HL-60 (cell line): ENCODE measurements at places on chromosomes 4 and X.
A peak's percentile ranks its signal among the peaks of the same experiment; 100 is the strongest.

DNA sequence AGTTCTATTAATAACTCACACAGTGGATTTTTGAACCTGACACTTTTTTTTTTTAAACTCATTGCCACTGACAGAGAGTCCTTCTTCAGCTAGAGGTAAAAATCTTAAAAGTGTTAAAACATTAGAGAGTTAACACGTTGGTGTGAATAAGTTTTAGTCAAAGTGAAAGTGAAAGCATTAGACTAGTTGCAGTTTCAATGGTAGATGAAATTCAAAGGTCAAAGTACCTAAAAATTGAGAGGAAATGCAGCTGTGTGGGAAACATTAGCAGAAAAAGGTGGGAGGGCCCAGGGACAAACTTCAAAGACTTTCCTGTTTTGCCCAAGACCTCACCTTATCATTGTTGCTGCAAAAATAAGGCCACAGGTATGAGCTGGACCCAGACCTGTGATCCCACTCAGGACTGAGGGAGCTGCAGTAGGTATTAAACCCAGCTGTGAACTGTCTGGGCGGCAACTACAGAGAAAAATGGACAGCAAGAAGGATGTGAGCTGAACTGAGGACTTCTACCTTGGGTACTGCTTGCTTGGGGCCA, 17.6 kb upstream of the GABRA4 start:
- DNase-seq, result no peak

DNA sequence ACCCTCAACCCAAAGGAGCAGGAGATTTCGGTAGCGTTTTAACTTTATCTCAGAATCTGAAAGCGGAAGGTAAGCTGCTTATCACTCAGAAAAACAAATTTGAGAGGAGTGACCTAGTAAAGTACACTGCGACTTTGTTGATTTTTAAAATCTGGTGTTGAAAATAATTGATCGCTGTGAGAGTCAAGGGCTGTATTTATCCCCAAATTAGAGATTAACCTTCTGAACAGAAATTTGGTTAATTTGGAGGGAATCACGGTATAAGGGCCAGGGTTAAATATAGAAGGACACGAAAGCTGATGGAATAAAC, 212 bp downstream of the CLCN4 start:
- no peak for DNase-seq

DNA sequence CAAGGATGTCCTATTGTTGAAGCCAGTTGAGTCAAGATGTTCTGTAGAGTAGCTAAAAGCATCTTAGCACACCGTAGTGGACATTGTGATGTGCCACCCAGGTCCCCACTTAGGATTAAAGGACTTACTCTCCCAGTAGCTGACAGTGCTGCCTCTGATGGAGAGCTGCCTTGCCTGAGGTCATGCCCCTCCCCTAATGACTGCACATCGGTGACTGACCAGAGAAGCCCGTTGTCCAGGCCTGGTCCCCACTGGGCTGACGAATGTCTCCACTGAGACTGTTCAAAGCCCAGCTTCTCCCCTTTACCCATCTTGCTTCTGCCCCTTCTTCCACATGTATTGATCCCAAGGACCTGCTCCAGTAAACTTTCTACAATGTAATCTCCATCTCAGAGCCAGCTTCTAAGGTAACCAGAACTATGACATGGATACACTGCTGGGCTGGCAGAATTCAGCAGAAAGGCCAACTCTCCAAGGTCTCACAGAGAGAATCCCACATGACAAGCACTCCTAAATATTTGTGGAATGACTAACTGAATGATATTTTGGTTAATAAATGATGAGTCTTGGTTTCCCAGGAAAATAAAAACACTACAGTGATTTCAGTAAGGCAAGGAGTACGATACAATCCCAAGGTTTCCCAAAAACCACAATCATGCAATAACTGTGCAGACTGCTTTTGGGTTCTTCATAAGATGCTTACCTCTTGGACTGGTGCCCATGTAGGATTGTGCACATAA, 82.4 kb upstream of the TMEM150C start:
- DNase-seq, result no peak

DNA sequence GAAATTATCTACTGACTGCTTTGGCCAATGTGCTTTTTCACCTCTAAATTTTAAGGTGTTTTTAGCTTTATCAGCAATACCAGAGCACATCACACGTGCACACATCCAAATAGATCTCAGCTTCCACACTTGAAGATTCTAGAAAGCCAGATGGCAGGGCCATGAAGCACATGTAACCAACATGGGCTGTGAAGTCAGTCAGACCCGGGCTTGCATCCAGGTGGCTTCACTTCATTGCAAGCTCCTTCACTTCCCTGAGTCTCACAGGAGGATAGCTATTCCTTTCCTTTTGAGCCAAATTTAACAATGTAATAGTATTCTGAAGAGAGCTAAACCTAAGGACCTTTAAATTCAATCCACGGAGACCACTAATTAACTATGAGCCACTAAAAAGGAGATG, 86.5 kb downstream of the SH3RF1 start:
- no peak for DNase-seq

GRCh38 chr4:77481856-77482255, 123.8 kb upstream of the CXCL13 start:
- no peak for DNase-seq

GRCh38 chr4:69493515-69493914, 2.2 kb downstream of the UGT2B4 start:
- DNase-seq, result no peak

DNA sequence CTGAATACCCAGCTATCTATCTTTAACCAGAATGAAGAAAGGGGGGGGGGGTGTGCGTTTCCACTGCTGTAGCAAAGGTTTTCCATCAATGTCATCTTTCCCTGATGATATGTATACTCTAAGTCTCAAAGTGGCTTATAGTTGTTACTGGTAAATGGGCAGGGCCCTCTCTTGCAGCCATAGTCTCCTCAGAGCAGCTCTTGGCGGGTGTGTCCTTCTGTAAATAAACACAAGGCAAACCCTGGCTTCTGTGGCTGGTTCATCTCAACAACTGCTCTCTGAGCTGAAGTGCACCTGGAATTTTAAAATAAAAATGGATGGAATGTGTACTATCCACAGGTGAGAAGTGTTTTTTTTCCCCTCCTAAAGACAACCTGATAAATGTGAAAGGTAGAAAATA, 57.5 kb upstream of the SCML1 start:
- DNase-seq, result no peak

- DNase-seq, result no peak
Observed at GRCh38 chr4:26938516-26938915, 77.9 kb downstream of the STIM2 start.

DNA sequence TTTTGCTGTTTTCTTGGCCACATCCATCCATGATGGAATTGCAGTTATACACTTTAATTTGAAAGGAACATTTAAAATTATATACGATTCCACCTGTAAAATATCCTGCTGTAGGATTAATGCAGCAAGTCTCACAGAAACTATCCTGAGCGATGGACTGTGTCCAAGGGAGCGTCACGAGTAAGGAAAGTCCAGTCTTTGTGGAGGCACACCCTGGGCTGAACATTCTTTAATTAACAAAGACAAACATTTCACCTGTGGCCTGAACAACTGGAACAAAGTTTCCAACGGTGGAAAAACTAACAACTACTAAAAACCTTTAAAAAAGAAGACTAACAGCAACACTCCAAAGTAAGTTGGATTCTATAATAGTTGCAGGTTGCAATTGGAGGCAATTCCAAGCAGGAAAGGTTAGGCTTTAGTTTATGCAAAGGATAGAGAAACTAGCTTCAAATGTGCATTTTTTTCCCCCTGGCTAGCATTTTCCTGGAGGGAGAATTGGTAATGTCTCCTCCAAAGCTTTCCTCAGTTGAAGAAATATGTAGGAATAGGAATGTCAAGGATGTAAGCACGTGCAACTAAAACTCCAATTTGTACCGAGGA, 11.0 kb downstream of the EREG start:
- no peak for DNase-seq

GRCh38 chr4:110268352-110268751, 69.9 kb upstream of the ELOVL6 start:
- no peak for DNase-seq

GRCh38 chr4:175776217-175776616, 35.8 kb downstream of the GPM6A start:
- no peak for DNase-seq

DNA sequence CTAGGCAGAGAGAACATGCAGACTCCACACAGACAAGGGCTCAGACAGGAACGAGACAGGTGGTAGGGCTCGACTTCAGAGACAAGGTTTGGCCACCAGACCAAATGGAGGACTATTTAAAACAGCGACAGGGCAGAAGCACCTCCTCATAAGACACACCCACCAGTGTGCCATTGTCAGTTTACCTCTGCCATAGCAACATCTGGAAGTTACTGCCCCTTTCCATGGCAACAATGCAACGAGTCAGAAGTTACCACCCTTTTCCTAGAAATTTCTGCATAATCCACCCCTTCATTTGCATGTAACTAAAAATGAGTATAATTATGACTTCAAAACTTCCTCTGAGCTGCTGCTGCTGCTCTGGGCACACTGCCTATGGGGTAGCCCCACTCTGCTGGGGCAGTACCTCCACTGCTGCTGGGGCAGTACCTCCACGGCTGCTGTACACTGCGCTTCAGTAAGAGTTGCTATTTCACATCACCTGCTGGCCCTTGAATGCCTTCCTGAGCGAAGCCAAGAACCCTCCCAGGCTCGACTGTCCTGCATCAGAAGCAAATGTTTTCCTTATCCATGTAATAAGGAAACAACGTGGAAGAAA, 2222.3 kb upstream of the AGA start:
- DNase-seq, result no peak

- DNase-seq, result no peak
Observed at GRCh38 chrX:17024886-17025285, 78.4 kb downstream of the REPS2 start.

GRCh38 chr4:79526641-79527565, 118.9 kb upstream of the GK2 start:
- DNase-seq, result no peak

DNA sequence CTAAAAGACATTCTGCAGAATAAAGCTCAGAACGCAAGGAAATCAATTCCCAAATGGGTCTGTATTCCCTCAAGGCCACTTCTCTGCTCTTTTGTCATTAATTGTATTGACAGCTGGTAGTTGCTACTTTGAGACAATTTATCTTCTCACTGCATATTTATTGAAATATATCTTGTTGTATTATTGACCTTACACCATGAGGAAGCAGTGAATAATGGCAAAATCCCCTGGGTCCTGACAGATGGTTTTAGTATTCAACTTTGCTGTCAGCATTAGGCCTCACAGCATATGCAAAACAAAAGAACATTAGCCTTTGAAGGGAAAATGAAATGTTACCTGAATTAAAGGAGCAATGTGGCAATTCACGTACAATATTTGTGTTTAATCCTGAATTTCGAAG, 406.1 kb upstream of the TRAM1L1 start:
- DNase-seq, result no peak

DNA sequence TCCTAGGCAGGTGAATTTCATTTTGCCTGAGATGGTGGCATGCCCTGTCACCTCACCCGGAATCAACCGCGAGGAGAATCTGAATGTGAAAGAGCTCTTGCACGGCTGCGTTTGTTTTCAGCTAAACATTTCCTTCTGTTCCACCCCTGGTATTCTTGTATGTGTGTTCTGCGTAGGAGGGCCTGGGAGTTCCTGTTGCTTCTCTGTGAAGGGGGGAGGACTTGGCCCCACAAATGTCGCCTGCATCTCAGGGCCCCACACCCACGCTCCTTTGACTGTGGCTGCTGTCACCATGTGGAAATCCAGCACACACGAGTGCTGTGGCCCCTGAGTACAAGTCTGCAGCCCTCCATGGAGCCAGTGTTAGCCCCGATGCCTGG, 45.8 kb upstream of the CLCN4 start:
- no peak for DNase-seq

- no peak for DNase-seq
Observed at GRCh38 chrX:19912-20571, 261.1 kb upstream of the PLCXD1 start.

GRCh38 chr4:128354205-128354821, 66.7 kb upstream of the PGRMC2 start:
- DNase-seq, result no peak

DNA sequence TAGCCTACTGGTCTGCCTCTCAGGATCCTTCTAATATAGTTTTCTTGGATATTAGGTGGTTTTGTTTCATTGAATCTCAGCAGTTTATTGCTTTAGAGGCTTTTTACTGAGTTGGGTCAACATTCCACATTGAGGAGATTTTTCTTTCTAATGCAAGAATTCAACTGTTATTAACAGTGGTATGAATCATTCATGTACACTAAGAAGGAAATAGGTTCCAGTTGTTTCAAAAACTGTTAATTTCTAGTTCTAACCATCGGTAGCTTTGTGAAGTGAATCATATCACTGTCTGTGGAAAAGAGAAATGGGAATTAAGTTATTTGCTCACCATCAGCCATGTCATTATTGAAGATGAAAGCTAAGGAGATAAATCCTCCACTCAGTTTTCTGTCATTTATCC, 331.5 kb downstream of the RPA4 start:
- no peak for DNase-seq

DNA sequence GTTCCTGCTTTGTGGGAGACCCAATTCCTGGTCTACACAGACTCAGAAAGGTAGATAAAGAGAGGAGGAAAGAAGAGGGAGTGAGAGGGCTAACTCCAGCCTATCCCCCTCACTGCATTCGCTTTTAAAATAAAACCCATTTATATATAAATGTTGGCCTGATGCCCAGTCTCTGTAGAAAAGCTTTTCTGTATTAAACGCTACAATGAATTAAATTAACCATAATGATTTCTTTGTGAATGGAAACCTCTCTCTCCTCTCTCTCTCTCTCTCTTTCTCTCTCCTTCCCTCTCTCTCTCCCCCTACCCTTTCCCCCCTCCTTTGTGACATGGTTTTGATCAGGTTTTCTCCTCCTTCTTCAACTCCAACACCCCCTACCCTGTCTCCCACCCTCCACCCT, 34.8 kb downstream of the PJA1 start:
- DNase-seq, result no peak

DNA sequence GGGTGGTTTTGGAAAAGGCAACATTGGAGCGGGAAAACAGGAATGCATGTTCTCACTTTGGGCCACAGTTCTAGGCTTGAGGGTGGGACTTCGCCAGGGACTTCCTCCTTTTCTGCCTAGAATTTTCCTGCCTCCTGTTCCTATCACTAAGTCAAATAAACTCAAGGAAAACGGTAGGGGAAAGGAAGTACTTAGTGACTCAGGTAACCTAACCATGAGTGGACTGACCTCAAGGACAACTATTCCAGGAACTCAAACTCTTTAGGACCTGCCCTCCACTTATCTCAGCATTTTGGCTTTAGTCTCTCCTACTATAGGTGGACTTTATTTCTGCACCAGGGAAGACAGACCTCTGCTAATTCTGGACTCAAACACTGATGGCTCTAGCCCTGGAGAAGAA, 281.7 kb downstream of the ZNF674 start:
- no peak for DNase-seq

- DNase-seq, result peak; percentile 85
Observed at GRCh38 chrX:45758319-45758718, 557.6 kb upstream of the DIPK2B start.

- peak; percentile 52 for DNase-seq
Observed at GRCh38 chr4:154877110-154877760, 96.2 kb downstream of the RBM46 start.
